ENCODE measurements at places on chromosomes 12 and 14.

GRCh38 chr12:124392271-124392666 is 97.4 kb downstream of the RFLNA start:
- no peak for DNase-seq

- DNase-seq: no peak
Measured at GRCh38 chr14:30974628-30975027, 50.8 kb upstream of the AP4S1 start.

- DNase-seq: no peak
Measured at GRCh38 chr14:63499701-63500250, 43.4 kb downstream of the PPP2R5E start.

DNA sequence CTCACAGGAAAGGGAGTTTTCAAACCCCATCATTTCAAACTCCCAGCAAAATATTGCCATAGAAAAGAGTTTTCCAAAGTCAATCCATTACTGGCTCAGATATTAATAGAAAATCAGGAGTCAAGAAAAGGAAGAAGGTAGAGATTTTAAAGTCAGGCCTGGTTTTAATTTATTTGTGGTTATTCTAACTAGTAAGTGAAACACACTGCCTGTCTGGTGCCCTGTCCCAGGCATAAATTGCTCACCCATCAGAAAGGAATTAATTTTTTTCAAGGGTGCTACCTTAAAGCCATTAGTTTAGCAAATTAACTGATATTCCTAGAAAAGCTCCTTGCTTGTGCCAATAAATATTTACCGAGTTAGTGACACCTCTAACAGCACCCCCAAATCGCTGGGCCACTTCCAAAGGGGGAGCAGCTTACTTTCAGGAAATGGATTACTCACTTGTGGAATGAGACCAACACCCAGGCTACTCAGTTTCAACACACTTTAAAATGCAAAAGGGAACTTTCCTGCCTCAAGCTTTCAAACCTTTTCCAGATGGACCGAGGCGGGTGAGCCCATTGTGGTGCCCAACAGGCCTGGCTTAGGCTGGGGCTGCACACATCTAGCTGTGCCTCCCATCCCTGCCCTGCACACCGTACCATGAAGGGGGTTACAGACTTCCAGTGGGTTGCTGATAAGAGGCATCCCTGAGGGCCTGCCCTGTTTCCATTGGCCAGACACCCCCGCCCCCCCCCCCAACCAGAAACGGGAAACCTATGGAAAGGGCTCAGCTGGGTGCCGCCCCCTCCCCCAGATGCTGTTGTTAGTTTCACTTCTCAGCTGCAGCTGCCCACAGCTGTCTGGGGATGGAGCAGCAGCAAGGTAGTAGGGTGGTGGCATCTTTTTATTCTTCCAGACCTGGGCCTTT is 117.2 kb downstream of the SAMD4A start:
- no peak for DNase-seq

DNA sequence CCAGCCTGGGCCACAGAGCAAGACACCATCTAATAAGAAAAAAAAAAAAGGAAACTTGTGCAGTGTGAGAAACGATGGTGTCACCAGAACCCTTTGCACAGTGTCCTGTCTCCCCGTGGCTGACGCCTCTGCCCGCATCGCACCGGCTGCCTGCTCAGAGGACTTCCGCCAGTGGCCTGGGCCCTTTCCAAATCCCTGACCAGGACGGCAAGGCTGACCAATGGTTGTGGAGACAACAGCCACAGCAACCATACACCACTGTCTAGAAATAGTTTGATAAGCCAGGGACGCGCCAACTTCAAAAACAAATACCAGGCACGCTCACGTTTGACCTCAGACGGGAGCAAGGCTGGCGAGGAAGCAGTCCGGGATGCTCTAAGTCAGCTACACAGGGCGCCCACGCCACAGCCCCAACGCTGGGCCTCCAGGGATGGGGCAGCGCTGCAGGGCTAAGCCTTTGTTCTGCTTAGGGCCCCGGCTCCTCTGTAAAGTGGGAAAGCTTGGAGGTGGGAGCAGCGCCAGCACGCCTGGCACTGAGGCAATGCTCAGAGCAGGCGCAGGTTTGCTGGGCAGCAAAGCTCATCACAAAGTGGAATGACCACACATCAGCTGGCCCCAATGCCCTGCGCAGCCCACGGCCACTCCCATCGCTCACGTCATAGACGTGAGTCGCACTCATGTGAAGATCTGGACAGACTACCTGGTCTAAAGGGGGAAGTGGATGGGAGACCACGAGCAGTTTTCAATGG is 12.5 kb downstream of the PGAM5 start:
- no peak for DNase-seq
